ENCODE measurements at places on chromosomes 5 and 9. TPM values are rescaled to one million over a fixed set of nuclear protein-coding genes. Genes with fewer than 3 reads are reported as not detected.

FBP1 gene
- total RNA-seq, result 0.65 TPM

GRCh38 chr9:28502741-28503140 lies 929.5 kb upstream of the C9orf72 start:
- H3K27me3 ChIP-seq, result no peaks in the 10 kb centered on the region
- no peaks in the 10 kb centered on the region for H3K4me1 ChIP-seq
- H3K36me3 ChIP-seq, result no peaks in the 10 kb centered on the region
- H3K27ac ChIP-seq, result no peak overlapping the region
- DNase-seq, result no peak

SPOCK1 gene
- 0.73 TPM for total RNA-seq

- no peaks in the 10 kb centered on the region for H3K4me1 ChIP-seq
- H3K27me3 ChIP-seq, result peaks cover 2% of the 10 kb centered on the region
- no peak for DNase-seq
- H3K36me3 ChIP-seq, result no peaks in the 10 kb centered on the region
- H3K27ac ChIP-seq, result no peak overlapping the region
These were observed 42.0 kb upstream of the RXRA start for GRCh38 chr9:134284273-134284672.

DNA sequence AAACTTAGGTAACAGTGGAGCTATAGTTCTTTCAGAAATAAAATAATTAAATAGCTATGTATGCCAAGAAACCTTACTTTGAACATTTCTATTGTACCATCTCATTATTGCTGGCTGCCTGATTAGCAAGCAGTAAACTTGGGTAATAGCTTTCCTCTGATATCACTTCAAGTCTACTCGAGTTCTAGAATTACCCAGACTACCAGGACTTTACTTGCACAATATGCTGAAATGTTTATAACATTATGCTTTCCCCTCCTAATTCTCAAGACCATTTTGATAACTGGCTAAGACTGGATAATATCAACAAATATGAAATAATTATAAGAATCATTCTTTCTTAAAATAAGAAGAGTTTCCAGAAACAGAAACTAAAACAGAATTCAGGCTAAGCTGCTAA lies 512.6 kb downstream of the RAB3C start:
- no peak overlapping the region for H3K27ac ChIP-seq
- H3K4me1 ChIP-seq, result peaks cover 72% of the 10 kb centered on the region
- peaks cover 5% of the 10 kb centered on the region for H3K27me3 ChIP-seq
- DNase-seq, result no peak

DMRTA1 gene
- not detected for total RNA-seq

LRRC19 gene
- not detected for total RNA-seq

BASP1 gene
- total RNA-seq, result not detected

NUTM2F gene
- not detected for total RNA-seq

CXCL14 gene
- total RNA-seq, result not detected

TLE1 gene
- 0.53 TPM for total RNA-seq

PCDHA9 gene
- total RNA-seq, result not detected

CD74 gene
- 1,158 TPM for total RNA-seq

GRCh38 chr9:101443364-101443771 lies 7.8 kb upstream of the ALDOB start:
- DNase-seq, result no peak
- H3K4me1 ChIP-seq, result no peaks in the 10 kb centered on the region
- H3K36me3 ChIP-seq, result no peaks in the 10 kb centered on the region
- H3K4me3 ChIP-seq, result no peak overlapping the region

DNA sequence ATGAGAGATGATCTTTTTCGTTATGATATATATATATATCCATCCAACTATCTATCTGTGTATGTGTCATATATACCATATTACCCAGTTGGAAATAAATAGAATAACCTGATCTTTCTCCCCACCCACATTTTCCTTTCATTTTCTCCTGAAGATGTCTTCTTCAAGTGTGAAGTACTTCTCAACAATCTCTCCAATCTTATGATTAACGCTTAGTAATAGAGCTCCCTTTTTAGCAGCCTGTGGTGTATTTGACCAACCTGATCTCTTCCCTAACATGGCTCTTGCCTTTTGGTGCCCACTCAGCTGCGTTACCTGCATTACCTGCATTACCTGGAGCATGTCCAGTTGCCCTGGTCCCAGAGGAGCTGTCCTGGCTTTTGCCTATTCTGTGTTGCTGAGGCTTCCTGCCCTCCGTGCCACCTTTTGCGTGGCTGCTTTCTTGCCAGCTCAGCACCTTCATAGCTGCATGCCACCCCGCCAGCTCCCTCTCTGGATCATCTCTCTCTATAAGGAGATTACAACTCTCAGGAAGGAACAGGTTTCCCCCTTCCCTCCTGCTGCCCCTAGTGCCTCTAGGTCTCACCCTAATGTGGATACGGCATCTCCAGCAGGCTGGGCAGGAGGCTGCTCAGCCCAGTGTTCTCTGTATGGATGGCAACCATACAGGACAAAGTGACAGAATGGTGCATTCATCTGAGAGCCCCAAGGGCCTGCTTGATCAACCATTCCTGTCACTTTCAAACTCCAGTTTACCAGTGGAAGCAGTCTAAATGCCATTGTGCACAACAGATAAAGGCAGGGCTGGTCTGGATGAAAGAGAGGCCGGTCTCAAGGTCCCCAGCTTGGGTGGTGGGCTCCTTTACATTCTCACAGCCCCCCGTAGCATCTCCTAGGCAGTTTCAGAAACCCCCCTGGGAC lies 126.7 kb downstream of the GADD45G start:
- H3K4me1 ChIP-seq, result peaks cover 8% of the 10 kb centered on the region
- H3K36me3 ChIP-seq, result no peaks in the 10 kb centered on the region
- no peak overlapping the region for H3K27ac ChIP-seq
- no peak overlapping the region for H3K4me3 ChIP-seq
- peaks cover 4% of the 10 kb centered on the region for H3K27me3 ChIP-seq
- DNase-seq, result no peak
